NK-92 treated with Interleukin-12 subunit alpha and Interleukin-12 subunit beta, amount 100 ng/mL, for 24 hours (cell line): ENCODE measurements at places on chromosomes 1 and 21.

- DNase-seq: no peak
Observed at GRCh38 chr1:115793162-115793561, 24.6 kb upstream of the CASQ2 start.

DNA sequence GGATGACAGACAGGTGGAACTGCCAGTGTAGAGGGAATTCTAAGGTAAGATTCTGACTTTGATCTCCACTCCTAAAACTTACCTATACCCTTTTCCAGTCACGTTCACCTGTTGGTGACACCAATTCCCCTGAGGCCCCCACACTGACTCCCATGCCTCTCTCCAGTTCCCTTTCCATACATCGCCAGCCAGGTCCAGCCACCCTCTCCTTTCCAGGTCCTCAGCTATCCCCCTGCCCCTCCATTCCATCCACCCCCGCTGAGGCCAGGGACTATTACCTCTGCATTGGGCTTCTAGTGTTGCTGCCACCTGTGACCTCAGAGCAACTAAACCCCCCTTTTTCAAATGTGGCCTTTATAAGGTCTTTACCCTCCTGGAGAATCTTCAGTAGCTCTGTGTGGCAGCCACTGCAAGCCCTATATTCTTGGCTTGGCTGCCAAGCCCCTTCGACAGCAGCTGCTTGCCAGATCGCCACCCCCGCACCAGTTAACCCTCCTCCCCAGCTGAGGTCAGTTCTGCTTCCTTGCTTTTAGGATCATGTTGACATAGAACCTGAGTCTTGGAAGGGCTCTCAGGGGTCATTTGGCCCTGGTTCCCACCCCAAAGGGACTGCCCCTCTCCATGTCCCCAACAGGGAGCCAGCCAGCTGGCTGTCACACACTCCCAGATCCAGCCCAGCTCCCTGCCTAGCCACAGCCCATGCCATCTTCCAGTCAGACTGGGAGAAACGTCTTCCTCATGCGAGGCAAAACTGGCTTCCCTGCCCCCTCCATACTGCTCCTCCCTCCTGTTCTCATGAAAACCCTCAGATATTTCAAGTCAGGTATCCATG, 14.7 kb downstream of the CSF1 start:
- no peak for DNase-seq

DNA sequence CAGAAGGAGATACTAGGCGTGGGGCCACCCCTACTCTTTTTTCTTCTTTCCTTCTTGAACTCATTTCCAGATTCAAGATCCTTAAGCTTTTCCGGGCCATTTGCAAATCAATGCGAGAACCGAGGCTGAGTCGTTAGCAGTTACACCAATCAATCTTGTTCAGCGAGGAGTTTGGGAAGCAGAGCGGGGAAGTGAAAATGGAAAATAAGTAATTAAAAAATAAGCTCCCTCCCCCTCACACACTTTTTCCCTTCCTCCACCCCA, 1.7 kb upstream of the NEGR1 start:
- no peak for DNase-seq

GRCh38 chr1:7859406-7859805, 6.5 kb upstream of the UTS2 start:
- no peak for DNase-seq

DNA sequence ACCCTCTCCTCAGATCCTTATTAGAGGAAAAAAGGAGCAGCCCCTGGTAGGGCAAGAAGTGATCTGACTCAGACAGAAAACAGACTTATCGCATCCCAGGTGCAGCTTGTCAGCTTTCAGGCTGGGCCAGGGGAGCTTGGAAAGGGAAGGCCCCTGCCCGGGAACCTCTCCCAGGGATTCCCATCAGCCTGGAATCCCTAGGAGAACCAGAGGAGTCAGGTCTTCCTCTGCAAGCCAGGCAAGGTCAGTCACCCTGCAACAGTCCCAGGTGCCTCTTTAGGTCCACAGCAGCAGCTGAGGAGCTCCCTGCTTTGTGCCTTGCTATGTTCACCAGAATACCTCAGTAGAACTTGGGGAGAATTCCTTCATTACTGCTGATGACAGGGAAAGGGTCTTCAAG, 2.9 kb upstream of the PRAMEF12 start:
- DNase-seq: no peak

DNA sequence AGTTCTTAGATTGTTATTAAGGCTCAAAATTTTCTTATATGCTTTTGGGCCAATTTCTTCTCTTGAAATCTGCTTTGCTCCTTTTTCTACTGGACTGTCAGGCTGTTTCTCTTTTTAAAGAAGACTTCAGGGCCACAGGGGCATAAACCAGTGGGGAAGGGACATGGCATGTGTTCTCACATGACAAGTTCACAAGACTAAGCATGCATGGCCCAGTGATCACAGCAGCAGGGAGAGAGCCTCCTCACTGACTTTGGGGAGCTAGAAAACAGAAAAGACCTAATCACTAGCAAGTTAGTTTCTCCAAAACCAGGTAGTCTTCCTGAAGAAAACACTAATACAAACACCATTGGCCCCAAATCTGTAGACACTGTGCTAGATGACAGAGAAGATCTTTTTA, 64.8 kb downstream of the RAB3GAP2 start:
- DNase-seq: no peak

DNA sequence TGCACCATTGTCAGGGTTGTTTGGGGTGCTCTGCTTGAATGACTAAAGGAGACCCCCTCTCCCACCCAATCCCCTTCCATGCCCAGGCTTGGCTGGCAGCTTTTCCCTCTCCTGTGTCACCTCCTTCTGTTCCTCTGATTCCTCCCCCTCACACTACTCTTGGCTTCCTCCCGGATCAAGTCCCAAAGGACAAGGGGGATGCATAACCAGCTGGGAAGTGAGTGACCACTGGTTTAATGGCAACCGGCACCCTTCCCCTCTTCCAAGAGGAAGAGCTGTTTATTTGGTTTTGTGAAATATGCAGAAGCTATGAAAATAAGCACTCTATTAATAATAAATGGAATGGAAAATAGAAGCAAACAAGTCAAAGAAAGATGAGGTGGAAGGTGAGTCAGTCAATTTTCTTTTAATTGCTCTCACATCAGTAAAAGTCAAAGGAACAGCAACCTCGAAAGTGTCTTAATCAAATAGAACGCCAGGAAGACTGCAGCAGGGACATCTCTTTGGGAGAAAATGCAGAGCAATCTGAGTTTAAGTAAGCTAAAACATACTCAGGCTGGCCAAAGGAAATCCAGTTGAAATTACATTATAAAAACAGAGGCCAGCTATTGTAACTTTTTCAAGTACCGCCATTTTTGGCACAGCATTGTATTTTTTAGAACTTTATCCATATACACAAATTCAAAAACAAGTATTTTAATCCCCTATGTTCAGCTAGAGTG, 322.5 kb downstream of the SIPA1L2 start:
- no peak for DNase-seq

GRCh38 chr1:8879464-8879921, 1.0 kb upstream of the ENO1 start:
- DNase-seq: no peak

DNA sequence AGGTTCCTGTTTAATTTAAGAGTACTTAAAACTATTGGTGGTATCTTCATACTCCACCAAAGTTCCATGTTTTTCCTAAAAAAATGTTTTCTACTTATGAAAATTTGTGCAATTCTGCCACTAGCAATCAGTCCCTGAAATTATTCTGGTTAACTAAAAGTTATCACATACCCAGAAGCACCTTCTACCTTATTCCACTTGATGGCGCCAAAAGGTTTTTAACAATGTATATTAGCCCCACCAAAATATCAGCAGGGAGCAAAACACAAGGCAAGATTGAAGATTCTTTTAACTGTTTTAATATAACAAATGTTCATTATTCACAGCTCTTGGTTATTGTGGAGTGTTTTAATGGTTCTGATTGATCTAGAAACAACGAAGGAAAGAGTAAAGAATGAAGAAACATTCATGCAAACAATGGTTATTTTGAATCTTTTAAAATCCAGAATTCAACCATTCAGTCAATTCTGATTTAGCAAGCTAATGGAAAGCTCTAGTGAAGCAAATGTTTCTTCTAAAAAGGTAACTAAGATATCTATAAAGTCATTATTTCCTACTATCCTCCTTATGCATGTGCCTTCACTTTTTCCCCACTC, 67.2 kb downstream of the TTLL7 start:
- no peak for DNase-seq

DNA sequence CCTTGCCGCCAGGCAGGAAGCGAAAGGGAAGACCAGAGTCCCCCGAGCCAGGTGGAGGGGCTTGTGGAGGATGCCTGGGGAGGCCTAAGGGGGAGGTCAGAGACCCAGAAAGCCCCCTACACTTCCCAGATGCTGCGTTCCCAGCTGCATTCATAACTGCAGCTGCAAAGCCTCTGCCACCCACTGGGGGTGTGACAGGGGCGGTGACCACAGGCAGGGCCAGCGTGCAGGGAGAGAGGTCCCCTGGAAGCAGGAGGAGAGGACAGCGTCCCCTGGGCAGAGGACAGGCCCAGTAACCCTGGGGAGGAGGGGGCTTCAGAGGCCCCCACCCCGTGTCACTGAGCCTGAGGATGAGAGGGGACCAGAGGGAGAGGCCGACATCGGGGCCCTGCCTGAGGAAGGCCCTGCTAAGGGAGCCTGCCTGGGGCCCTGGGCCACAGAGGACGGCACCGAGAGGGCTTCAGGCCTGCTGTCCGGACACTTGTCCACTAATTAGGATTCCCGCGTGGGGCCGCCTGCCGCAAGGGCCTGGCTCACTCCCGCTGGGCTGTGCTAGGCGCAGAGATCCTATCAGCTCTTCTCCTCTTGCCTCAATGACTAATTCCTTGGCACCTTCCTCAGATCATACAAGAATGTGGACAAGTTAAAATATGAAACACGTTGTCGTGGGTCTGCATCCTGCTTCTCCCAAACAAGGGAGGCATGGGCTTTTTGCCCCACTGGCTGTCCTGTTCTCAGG, 49.1 kb upstream of the CCDC27 start:
- DNase-seq: no peak

GRCh38 chr1:223771814-223772770, 59.8 kb downstream of the CAPN2 start:
- DNase-seq: no peak

DNA sequence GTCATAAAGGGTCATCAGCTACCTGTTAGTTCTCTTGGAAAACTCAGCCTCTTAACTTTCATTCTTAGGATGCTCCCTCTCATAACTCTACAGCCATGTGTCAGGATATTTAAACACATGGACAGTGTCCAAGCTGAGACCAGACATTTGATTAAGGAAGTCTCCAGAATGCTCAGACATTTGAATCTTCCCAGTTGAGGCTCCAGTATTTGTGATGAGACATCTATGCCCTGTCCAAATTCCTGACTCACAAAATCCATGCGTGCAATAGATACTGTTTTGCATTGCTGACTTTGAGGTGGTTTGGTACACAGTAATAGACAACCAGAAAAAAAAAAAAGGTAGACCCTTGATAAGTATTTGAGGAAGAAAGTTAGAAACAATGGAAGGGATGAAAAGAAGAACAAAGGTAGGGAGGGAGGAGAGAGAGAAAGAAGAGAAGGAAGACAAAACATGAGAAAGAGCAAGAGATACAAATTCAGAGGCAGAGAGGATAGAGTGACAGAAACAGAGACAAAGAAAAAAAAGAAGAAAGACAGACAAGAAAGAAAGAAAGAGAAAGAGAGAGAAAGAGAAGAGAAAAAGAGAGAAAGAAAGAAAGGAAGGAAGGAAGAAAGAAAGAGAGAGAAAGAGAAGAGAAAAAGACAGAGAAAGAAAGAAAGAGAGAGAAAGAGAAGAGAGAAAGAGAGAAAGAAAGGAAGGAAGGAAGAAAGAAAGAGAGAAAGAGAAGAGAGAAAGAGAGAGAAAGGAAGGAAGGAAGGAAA, 275.5 kb upstream of the PRMT6 start:
- no peak for DNase-seq
